ENCODE measurements at places on chromosomes 7 and 10.

DNA sequence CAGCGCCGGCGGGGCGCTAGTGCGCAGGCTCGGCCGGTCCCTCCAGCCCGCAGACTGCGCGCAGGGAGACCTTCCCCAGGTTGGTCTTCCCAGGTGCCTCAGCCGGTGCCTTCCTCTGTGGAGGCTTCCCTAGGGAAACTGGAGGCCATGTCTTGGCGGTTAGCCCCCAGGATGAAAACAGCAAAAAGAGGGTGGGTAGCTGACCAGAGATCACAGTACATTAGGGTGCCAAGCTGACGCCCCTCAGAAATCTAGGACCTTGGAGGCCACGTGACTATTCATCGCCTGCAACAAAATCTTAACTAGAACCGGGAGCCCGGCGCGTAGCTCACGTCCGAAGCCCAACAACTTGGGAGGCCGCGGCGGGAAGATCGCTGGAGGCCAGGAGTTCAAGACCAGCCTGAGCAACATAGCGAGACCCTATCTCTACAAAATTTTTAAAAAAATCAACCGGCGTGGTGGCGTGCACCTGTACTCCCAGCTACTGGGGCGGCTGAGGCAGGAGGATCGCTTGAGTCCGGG, 327 bp upstream of the FIS1 start:
- DNase-seq, result no peak

GRCh38 chr10:106242301-106242700, 922.2 kb downstream of the SORCS1 start:
- DNase-seq, result no peak

DNA sequence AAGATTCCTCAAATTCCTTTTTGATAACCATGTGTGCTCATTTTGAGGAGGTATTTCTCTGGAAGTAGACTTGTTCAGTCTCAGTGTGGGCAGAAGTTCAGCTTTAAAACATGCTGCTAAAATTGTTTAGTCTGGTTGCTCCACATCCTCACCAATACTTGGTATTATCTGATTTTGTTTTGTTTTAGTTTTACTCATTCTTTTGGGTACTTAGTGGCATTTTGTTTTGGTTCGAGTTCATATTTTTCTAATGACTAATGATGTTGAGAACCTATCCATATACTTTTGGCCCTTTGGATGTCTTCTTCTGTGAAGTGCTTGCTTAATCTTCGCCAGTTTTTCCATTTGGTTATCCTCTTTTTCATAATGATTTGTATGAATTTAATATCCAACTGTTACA, 694.2 kb upstream of the FZD8 start:
- DNase-seq, result peak; percentile 70

GRCh38 chr7:144936314-144936713, 100.5 kb upstream of the TPK1 start:
- no peak for DNase-seq

DNA sequence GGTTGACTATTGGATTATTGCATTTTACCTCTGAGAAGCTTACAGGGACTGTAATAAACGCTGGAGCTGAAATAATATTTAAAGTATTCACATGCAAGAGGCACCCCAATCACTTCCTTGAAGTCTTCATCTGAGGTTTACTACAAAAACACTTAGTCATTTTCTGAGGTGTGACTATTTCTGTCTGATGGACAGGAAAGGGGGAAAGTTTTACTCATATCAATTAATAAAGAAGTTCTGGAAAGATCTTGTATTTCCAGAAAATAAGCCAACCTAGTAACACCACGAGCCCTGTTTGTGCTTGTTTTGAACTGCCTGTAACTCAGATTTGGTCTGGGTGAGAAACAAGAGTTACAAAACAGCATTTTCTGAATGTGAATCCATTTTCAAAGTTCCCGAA, 63.9 kb upstream of the PRKCQ start:
- DNase-seq, result no peak

DNA sequence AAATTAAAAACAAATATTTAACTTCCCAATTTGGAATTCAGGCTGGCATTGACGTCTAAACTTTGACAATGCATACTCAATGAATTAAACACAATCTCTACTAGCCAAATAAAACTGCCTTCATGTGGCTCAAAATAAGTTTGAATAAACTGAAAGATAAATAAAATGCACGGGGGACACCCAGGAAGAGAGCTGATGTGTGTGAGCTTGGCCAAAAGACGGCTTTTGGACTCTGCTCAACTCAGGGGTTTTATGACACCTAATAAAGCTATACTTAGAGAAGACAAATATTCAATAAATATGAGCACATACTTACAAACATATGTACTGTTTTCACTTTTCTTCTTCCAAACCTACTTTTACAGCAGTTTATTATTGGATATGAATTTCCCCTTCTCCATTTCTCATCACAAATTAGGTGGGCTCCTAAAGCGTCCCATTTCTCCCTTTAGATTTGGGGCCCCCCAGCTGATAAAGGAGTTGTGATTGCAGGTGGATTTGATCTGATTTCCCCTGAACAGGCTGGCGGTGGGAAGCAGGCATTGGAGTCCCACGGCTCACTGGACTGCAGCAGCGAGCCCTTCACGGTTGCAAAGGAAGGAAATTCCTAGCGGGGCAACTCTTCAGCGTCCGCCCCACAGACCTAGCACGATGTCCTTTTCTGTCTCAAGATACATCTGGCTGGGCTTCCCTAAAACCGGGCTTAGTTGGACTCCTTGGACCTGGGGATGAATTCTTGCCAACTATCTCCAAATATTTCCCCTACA, 79.6 kb downstream of the INSIG1 start:
- DNase-seq, result no peak

DNA sequence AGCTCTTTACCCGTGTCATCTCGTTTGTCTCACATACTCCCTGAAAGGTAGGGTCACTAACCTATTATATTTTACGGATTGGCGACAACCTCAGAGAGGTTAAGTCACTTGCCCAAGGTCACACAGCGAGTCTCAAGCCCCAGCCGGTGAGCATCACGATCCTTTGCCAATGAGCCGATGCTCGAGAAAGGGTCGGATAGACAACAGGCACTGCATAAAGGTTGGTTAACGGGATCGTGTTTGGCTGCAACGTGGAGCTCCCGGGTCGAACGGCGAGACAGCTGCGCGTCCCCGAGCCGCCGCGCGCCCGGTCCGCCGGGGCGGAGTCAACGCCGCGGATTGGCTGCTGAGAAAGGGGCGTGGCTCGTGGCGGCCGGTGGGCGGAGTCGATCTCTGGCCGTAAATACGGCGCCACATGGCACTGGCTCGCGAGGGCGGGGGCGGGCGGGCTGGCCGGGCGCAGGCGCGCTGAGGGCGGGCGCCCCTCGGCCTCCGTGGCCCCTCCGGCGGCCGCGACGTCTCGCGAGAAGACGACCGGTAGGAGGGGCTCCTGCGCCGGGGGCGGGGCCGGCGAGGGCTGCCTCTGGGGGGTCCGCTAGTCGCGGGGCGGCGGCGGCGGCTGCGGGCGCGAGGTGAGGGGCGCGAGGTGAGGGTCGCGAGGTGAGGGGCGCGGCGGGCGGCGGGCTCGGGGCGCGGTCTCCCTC, at the start of gene CHST12:
Gene CHST12, plus strand, starts transcription at position 598 of the 704 bp plus-strand sequence. CDS start 29,029 bp downstream, outside the sequence.
- DNase-seq, result peak; percentile 98

DNA sequence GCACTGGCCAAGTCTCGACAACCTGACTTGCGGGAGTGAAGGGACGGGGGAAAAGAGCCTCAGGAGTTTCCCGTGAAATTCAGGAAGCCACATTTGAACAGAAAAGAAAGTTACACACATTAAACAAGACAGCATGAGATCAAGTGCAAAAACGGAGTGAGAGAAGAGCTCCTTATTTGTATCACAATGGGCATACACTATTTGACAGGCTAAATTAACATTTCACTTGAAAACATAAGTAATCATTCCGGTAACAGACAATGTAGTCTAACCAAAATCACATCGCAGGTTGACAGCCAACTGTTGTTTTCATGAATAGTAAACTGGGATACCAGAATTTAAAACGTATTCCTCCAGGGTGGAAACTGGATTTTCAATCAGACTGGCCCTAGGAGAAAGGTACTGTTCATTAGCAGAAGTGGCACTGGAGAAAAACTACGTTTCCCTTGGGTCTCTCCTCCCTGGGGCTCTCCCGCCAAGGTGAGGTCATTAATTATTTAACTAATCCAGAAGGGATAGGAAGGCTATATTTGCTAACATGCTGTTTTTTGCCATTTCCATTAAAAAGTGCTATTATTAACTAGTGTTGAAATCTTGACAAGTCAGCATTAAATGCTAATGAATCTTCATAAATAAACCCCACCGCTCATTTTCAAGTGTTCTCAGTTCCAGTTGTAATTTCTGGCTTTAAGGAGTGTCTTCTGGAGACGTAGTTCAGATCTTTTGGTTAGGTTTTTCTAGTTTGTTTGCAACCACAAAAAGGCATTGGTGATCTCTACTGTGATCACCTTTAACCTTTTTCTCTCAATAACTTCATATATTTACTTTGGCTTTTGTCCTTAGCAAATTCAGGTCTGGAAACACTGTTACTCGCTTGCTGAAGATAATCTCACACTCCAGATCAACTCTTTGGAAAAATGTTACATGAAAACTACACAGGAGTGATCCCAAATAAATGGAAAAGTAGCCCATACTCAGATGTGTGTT, 25.1 kb downstream of the RHEB start:
- DNase-seq, result no peak

- DNase-seq, result peak; percentile 13
Measured at GRCh38 chr7:1323178-1324027, 90.7 kb downstream of the UNCX start.

- DNase-seq, result peak; percentile 79
Measured at GRCh38 chr10:93541402-93542357, 24.8 kb upstream of the FFAR4 start.

GRCh38 chr10:119724593-119725516, 995 bp upstream of the INPP5F start:
- DNase-seq, result peak; percentile 48

DNA sequence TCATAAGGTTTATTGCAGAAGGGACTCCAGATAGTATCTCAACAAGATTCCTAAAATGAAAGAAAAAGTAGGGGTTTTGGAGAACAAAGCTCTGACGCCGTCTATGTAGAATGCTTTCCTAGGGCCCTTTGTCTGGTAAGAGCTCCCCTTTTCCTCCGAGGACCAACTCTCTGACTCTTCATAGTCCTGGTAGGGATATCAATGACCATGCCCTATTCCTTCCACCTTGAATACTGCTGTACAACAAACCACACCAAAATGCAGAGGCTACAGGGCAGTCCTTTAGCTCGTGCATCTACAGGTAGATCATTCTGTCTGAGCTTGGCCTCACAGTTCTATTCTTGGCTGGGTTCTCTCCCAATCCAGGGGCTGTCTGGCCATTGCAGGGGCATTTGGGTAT, 190.3 kb downstream of the WDR11 start:
- DNase-seq, result no peak

DNA sequence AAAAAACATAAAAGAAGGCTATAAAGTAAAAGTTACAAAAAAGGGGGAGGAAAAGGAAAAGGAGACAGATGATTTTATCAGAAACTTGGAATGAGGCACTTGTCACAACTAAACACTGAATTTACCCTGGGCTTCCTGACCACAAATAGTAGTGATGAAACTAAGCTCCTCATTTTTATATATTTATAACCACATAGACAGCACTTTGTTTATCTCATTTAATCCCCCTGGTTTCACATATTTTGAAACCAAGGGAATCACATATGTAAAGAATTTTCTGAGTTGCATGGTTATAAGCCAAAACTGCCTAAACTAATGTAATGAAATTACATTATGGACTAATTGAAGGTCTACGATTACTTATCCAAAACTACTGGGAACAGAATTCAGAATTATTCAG, 39.6 kb upstream of the MET start:
- DNase-seq, result peak; percentile 17

GRCh38 chr7:146698995-146699610, 582.5 kb downstream of the CNTNAP2 start:
- DNase-seq, result no peak

- no peak for DNase-seq
Measured at GRCh38 chr7:116229366-116229765, 19.0 kb downstream of the TES start.

DNA sequence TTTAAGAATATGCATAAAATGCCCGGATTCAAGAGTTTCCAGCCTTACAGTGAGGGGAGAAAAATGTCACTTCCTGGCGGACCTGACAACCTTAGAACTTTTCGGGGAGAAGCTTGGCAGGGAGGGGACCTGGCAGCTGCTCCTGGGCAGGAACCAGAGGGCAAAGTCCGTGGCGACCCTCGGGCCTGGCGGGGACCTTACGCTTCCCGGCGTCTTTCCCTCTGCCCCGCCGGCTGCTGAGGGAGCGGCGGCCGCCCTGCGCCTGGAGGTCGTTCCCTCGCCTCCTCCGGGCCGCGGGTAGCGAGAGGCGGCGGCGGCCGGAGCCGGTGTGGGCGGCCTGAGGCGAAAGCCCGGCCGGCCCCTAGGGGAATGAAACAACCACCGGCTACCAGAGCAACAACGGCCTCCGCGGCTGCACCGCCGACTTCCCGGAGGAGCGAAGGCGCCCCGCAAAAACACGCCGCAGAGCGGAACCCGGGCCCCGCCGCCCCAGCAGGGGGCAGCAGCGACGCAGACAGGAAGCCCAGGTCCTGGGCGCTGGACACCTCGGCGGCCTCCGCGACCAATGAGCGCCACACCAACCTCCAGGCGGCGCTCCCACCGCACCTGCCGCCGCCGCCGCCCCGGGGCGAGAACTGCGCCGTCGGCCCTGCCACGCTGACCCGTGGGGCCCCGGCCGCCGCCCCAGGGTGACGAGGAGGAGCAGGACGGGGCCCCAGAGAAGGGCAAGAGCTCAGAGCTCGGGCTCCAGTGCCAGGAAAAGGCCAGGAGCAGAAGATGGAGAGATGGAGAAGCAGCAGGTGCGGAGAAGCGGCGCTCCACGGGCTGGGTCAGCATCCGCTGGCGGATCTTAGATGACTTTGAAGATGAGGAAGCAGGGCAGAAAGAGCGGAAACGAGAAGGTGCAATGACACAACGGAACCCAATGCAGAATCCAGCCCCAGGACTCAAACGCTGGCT, 10.5 kb upstream of the ACSM6 start:
- peak; percentile 88 for DNase-seq

DNA sequence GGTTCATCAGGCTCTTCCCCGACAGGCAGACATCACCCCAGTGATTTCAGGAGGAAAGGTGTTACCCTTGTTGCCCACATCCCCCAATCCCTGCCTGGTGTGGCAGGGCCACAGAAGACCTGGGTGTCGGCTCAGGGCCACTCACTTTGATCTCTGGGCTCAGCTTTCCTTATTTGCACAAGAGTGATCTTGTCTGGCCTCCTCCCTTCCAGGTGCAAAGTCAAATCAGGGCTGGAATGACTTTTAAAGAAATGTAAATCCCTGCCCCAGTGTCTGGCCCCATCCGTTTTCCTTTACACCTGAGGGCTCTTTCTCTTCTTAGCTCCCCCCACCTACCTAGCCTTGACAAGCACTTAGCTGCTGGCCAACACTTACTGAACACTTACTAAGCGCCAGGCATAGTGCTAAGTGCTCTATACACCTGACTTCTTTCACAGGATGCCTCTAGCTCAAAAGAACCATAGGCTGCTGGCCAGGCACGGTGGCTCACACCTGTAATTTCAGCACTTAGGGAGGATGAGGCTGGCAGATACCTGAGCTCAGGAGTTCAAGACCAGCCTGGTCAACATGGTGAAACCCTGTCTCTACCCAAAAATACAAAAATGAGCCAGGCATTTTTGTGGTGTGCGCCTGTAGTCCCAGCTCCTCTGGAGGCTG, 979 bp upstream of the NODAL start:
- DNase-seq, result no peak

- DNase-seq, result no peak
Measured at GRCh38 chr7:42020061-42020460, 216.9 kb downstream of the GLI3 start.

- no peak for DNase-seq
Measured at GRCh38 chr7:146956853-146957252, 840.3 kb downstream of the CNTNAP2 start.

- DNase-seq, result no peak
Measured at GRCh38 chr10:113961182-113962031, 82.3 kb upstream of the ADRB1 start.
